ENCODE measurements at places on chromosomes 6 and 20.

DNA sequence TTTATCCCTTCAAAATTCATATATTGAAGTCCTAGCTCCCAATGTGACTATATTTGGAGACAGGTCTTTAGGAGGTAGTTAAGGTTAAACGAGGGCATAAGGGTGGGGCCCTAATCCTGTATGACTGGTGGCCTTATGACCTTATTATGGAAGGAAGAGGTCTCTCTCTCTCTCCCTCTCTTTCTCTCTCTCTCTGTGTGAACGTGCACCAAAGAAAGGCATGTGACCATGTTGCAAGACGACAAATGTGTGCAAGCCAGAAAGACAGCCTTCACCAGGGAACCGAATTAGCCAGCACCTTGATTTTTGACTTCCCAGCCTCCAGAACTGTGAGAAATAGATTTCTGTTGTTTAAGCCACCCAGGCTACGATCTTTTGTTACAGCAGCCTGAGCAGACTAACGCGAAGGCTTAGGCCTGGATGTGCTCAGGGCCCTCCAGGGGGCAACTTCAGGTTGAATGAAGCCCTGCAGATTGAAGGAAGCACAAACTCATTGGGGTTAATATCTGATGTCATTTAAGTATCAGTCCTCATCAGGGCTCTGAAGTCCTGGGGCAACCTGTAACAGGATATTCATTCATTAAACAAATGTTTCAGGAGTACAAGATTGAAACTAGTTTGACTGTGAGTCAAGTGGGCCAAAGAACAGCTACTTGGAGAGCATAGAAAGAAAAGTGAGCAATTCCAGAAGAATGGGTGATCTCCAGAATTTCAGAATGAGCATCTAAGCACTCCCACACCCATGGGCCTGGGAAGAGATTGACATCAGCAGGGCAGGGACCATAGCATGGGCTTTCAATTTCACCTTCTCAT is 157.4 kb upstream of the TNFAIP3 start:
- peak; percentile 53 for DNase-seq

DNA sequence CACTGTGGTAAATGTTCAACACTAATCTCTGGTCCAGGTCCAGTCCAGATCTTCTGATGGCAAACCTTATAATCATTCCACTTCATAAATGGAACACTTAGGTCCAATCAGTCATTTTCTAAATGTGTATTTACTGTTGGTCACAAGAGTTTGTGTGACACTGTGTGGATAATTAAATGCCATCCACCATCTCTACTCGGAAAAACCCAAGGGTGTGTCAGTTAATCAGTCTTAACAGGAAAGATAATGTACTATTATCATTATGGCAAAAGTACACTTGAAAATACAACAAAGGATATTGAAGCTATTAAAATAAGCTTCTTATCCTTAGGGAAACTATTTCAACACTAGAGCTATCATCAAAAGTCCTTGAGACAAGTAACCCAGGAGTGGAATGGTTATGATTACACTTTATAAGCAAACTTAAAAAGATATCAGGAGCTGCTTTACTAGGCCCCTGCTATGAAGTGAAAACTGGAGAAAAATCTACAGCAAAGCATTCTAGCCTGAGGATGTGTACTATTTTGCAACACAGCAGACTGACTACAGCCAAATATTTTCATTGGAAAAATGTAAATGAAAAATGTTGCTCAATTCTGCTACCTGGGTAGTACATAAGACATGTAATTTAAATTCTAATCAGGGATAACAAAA is 227.9 kb downstream of the LAMA2 start:
- no peak for DNase-seq

DNA sequence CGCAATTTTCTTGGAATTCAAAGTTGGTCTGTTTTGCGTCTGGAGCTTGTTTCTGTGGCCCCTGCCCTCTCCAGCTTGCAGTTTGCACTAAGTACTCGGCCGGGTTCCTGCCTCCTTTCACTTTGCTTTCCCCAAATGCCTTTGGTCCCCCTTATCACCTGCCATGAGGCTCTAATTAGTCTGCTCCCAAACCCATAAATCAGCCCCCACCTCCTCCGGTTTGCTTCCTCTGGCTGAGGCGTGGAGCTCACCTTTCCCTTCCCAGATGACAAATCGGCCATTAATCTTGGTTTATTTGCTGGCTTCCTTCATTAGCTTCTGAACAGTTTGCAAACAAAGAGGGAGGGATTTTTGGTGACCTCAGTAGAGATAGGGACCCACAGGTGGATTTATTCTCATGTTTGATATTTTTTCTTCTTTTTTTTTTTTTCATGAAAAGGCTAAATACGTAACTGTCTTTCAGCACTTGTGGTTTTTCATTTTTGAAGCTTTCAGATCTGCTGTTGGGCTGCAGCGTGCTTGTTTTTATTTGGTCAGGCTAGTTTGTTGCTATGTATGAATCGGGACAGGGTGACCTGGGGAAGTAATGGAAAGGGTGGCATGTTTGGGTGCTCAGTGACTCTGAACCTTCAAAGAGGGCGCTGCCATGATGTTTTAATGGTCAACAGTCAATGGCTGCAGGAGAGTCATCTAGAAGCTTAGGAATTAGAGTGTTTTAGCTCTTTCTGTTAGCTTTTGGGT is 121.7 kb upstream of the JAG1 start:
- DNase-seq: no peak

- DNase-seq: no peak
These were observed 23.6 kb upstream of the EDN1 start for GRCh38 chr6:12266571-12266970.

GRCh38 chr20:10433014-10433622 is 904 bp downstream of the MKKS start:
- DNase-seq: no peak

GRCh38 chr6:111485342-111485741 is 2.3 kb upstream of the REV3L start:
- DNase-seq: no peak

GRCh38 chr20:9339708-9340107 is 174.7 kb upstream of the LAMP5 start:
- no peak for DNase-seq

DNA sequence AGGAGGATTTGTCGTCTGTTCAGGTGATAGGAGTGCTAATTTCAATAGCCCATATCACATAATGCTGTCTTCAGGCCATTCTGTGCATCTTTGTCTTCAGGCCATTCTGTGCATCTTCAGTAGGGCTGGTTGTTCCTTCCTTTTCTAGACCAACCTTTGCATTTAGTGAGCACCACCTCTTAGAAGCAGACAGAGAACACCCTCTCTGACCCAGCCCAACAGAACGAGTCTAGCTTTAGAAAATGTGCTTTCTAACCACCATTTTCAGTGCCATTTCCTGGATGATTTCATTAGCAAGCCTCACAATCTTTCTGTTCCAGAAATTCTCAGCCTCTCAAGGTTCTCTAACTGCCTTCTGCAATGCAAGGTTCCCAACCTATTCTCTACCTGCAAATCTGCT is 215.3 kb upstream of the KCNQ5 start:
- no peak for DNase-seq

- no peak for DNase-seq
These were observed 66.0 kb downstream of the CDH26 start for GRCh38 chr20:60024245-60024644.

- no peak for DNase-seq
These were observed 160.2 kb downstream of the MRPL14 start for GRCh38 chr6:43966853-43967718.

DNA sequence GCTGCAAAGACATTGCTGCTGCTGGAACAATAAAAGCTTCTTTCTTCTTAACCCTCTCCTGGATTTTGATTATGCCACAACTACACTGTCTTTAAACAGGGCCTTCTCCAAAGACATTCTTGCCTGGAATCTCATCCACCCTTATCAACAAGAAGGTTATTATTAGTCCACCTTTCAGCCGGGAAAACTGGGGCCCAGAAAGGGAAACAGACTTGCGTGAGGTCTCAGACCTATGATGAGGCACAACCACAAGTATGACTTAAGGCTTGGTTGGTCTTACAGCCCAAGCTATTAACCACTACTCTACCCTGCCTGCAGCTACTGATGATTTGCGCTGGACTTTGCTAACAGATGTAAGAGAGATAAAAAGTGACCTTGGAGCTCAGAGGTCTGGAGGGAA is 62.8 kb upstream of the CTNNBL1 start:
- no peak for DNase-seq

DNA sequence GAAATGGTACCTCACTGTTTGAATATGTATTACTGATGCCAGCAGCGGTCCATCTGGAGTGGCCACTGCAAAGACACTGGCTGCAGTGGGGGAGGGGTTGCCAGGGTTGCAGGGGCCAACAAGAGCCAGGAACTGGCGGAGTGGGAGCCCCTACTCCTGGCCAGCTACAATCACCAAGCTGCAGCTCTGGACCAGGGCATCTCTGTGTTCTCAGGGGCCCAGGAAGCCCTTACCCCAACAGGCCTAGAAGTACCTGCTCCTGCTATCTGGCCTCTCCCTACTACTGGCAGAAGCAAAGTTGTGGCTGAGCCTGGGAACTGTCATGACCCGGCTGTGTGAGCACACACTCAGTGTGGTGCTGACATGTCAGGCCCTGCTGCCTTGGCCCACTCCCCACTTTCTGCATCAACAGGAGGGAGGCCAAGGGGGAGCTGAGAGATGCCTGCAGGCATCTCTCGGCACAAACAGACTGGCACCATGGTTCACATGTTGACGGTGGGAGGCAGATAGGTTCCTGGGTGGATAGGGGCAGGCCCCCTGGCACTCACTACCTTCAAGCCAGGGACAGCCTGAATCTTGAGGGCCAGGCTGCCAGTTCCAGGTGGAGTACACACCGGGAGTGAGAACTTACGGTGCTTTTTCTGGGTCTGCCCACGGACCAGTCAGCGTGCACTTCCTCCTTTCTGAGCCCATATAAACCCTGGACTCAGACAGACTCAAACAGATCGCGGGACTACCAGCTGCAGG is 1188.0 kb downstream of the GRIK2 start:
- DNase-seq: no peak
